ENCODE measurements at places on chromosomes 4 and X.
A peak's percentile ranks its signal among the peaks of the same experiment; 100 is the strongest.

DNA sequence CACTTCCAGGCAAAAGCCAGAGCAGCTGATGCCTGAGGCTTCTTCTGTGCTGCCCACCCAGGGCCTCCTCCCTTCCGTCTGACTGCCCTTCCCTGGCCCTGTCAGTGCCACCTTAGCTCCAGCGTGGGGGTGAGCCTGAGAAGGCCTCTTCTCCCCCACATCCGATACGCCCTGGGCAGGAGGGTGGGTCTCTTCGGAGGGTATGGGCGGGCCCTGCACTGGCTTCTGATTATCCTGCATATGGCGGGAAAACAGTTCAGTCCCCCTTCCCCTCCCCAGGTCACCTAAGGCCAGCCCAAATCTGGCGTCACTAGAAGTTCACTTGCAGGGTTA lies 256.7 kb downstream of the FBXW7 start:
- DNase-seq: no peak

DNA sequence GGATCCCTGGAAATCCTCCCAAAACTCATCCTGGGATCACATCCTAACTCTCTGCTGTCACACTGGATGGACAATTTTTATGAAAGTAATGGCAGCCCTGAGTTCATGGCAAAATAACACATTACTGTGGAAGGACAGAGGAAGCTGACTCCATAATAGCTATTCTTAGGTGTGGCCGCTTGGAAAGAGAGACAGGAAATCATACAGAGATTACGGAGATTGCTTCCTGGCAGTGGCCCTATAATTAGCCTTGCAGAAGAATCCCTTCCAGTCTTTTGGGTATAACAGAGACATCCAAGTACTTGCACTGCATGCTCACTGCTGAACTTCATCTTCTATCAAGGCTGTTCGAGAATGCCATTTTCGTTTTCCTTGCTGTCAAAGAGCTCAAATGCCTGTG lies 133.1 kb upstream of the VCX start:
- DNase-seq: no peak

DNA sequence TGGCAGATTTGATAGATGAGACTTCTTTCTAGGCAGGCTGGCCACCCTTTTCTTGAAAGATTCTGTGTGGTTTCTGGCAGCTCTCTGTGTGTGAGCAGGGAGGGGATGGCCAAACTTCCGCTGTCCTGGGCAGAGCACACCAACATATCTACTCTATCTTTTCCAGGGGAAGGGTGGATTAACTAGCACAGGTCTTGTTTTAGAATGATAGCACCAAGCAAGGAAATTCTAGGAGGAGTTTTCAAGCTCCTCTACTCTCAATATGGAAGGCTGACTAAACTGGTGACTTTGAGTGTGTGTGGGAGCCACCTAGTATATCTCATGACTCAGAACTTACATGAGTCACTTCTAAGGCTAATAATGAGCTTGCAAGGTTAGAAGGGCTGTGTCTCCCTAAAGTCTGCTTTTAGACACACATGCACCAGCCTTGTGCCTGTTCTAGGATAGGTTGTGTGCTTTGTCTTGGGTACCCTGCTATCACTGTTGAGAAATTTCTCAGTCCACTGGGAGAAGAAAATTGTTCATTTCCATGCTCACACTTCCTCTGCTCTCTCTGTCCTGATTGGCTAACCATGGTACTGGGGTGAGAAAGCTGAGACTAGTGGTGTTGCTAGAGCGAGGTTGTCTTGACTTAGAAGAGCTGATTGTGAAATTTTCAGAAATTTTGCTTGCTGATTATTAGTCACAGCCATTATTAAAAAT lies 72.9 kb downstream of the YIPF6 start:
- DNase-seq: peak; percentile 39

DNA sequence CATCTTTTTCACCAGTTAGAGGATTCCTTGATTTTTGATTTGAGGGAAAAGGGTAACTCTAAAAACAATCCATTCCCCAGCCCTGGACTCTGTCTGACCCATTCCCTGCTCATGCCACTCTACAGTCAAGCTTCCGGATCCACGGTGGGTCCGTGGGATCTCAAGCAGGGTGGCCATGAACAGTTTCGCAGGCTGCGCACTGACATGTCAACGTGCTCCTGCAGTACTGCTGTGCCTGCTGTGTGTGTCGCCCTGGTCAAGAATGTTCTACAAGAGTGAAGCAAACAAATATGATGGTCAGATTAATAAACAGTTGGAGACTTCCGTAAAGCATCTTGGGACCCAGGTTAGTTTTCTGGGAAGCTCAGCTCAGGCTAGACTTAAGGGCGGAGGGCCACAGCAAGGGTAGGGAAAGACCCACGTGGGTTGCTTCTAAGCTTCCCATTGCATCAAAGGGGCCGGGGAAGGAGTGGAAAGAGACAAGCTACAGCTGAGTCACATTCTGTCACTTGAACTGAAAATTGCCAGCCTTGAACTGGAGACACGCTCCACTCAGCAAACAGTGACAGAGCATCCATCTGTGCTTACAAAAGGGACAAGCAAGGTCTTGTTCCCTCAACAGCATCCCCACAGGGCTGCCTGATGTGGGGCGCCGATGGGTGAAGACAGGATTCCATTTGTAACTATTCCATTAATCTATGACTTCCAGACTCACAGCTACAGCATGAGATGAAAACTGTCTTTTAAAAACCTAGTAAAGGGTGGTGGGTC lies 81.8 kb downstream of the MTMR1 start:
- DNase-seq: peak; percentile 27

- no peak for DNase-seq
Observed at GRCh38 chr4:83389037-83389720, 54.5 kb upstream of the HPSE start.

DNA sequence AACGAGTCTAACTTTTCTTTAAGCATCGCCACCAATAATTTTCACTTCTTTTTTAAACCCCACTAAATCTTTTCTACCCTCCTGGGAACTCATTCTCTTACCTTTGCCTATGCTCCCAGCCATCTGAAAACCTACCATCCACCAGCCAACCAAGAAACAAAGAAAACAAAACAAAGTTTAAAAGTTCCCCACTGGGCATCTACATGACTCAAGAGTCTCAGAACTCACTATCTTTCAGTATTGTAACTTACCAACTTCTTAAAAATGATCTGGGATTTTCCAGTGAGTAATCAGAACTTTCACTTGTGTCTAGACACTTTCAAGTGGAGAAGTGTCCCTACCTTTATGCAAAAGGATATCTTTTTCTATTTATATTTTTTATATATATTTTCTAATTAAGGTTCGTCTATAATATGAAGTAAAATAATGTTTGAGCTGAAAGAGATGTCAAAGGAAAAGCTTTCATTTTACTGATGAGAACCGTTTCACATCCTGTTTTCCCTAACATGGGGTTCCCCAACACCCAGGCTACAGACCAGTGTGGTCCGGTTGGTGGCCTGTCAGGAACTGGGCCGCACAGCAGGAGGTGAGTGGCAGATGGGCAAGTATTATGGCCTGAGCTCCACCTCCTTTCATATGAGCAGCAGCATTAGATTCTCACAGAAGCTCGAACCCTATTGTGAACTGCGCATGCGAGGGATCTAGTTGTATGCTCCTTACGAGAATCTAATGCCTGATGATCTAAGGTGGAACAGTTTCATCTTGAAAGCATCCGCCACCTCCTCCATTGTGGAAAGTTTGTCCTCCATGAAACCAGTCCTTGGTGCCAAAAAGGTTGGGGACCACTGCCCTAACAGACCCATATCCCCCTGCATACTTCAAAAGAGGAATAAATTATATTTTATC lies 9.8 kb upstream of the TIGD2 start:
- no peak for DNase-seq

GRCh38 chrX:76971393-76972376 lies 475.5 kb upstream of the FGF16 start:
- no peak for DNase-seq

DNA sequence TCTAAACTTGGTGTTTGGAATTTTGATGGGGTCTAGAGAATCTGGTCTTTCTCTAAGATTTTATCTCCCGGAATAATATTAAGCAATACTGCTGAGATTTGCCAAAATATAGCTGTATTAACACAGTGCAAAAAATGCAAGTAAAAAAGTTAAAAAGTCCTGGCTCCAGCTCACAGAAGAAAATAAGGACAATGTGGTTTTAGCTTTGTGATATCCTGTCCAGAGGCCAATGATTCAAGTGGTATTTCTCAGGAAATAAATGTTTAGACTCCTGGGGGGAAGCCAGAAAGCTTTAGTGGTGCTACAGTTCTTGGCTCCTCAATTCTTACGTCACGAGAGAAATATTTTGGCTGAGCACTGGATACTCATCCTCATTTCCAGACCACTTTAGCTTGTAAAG lies 40.9 kb upstream of the IL13RA2 start:
- peak; percentile 6 for DNase-seq

DNA sequence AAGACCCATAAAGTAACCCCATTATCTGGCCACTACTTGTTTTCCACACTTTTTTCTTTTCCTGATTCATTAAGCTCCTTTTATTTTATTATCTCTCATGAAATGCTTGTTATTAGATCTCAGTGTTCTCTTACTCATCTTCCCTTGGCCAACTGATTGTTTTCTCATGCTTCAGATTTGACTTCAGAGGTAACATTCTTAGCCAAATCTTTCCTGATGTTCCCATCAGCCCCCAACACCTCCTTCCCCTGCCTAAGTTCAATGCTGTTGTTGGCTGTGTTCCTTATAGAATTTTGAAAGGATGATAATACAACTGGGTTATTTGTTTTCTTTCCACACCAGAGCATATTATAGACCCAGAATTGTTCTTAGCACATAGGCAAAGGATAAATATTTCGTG lies 75.6 kb downstream of the BMPR1B start:
- no peak for DNase-seq

GRCh38 chr4:56185901-56186300 lies 201.4 kb downstream of the AASDH start:
- DNase-seq: no peak

Measured in putamen (tissue), 1 donor.